ENCODE measurements at places on chromosomes 5 and 9.

- peak; percentile 39 for DNase-seq
Measured at GRCh38 chr5:123512611-123513461, 859 bp downstream of the CSNK1G3 start.

- DNase-seq, result no peak
Measured at GRCh38 chr5:161934486-161934885, 86.6 kb downstream of the GABRA1 start.

- peak; percentile 80 for DNase-seq
Measured at GRCh38 chr5:175464074-175464941, 14.1 kb upstream of the SFXN1 start.

GRCh38 chr5:170587808-170588207 lies 84.0 kb downstream of the KCNIP1 start:
- no peak for DNase-seq

DNA sequence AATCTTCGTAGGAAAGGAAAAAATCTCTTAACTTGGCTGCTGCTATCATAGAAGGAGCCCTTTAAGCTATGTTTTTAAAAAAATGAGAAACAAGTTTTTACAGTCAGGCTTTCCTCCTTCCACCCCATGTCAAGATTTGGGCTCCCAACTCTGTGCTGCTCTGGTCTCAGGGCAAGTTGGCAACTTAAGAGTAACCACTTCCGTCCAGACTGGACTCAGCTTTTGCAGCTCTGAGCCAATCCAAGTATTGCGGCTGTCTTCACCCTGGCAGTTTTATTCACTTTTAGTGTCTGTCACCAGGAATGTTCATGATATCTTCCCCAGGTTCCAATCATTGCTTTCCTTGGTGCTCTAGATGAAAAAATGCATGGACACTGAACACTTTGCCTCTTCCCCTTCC lies 115.9 kb upstream of the GAS1 start:
- DNase-seq, result no peak

- DNase-seq, result no peak
Measured at GRCh38 chr5:147855774-147856069, 22.8 kb upstream of the SCGB3A2 start.

DNA sequence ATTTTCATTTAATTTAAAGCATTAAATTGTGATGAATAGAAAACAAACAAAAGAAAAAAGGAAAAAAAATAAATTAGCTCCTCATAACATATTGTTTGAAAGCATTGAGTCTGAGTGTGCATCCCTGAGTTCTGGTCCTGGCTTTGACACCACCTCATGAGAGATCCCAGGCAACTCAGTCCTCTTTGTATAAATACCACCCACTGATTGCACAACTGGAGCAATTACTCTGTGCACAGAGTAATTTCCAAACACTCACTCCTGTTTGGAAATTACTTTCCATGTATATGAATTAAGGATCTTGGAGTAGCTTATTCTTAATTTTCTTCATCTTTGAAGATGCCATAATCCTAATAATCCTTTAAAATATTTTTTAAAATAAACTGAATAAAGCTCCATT lies 59.4 kb upstream of the C5orf46 start:
- no peak for DNase-seq

DNA sequence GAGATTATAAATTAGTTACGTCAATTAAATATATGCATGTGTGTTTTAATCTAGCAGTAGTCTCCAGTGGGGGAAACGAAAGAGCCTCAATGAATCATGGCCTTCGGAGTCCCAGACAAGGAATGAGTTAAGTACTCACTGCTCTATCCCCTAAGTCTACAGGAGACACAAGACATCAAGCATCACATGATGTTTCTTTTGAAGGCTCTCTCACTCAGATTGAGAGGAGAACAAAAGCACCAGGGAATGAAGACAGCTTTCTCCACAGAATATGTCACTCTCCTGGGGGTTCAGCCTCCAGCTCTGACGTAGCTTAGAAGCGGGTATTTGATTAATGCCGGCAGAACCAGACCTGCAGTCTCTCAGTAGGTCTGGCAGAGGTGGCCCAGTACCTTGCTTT lies 381.4 kb downstream of the ACTL7B start:
- DNase-seq, result no peak

- DNase-seq, result no peak
Measured at GRCh38 chr9:121316852-121317373, 49.0 kb downstream of the GSN start.

DNA sequence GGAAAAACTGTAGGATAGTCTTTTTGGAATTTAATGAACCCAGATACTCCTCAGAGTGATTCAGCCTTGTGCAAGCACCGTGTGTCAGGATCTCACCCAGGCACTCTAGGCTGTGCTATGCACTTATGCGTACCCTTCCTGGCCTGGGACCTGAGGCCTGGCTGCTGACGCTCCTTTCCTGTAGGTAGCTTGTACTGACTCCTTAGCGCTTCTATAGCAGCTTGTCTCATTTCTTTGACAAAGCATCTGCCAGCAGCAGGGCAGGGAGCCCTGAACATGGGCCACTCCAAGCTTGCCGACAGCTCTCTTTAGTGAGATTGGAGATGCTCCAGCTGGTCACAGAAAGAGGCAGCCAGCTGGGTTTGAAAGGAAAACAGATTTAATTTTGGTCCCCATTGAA lies 147.3 kb downstream of the SGCD start:
- no peak for DNase-seq

GRCh38 chr9:92047500-92047899 lies 67.7 kb downstream of the SPTLC1 start:
- DNase-seq, result no peak

GRCh38 chr5:759111-759751 lies 25.3 kb downstream of the ZDHHC11B start:
- DNase-seq, result peak; percentile 53

DNA sequence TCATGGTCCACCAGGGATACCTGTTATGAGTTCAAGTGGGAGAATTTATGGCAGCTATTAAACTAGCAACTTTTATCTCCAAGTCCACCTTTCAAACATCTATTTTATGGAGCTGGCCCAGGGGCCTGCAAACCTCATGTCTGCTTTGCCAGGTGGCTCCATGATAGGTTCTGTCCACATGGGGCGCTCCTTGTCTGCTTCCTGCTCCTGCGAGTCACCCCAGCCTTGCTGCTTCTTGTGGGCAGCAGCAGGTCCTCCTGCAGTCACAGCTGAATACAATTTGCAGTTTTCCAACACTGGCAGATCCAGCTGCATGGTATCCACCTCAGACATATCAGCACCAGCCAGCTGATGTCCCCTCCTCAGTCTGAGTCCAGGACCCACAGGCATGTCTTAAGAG lies 39.6 kb upstream of the FRRS1L start:
- DNase-seq, result no peak

GRCh38 chr5:124210111-124210910 lies 536.1 kb downstream of the ZNF608 start:
- no peak for DNase-seq

DNA sequence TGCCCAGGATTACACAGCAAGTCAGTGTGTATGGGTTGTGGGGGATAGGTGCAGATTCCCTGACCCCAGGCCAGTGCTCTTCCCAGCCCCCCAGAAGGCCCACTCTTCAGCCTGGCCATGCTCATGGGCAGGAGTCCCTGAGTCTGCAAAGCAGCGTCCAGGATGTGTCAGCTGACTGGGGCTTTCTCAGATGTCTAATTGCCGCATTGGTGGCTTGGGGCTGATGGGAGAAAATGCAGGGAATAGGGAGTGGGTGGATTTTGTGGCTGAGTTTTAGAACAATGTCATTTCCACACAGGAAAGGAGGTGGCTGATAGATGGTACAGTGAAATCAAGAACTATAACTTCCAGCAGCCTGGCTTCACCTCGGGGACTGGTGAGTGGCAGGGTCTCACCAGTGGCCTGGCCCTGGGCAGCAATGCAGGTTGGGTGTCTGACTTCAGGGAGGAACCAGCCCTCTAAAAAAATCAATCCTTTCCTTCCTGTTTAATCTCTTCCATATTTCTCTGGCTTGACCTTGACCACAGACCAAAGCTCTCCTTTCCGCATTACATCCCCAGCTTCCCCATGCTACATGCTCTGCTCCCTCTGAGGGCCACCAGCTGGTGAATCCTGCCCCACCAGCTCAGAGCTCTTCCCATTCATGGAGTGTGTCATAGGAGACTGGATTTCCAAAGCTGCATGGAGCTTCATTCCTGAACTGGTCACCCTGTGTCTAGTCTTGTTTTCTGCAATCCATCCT lies 14.2 kb downstream of the GLIPR2 start:
- no peak for DNase-seq

GRCh38 chr5:145925353-145925752 lies 11.0 kb upstream of the SH3RF2 start:
- no peak for DNase-seq

- peak; percentile 63 for DNase-seq
Measured at GRCh38 chr5:140402258-140403074, 833 bp downstream of the ANKHD1 start.

DNA sequence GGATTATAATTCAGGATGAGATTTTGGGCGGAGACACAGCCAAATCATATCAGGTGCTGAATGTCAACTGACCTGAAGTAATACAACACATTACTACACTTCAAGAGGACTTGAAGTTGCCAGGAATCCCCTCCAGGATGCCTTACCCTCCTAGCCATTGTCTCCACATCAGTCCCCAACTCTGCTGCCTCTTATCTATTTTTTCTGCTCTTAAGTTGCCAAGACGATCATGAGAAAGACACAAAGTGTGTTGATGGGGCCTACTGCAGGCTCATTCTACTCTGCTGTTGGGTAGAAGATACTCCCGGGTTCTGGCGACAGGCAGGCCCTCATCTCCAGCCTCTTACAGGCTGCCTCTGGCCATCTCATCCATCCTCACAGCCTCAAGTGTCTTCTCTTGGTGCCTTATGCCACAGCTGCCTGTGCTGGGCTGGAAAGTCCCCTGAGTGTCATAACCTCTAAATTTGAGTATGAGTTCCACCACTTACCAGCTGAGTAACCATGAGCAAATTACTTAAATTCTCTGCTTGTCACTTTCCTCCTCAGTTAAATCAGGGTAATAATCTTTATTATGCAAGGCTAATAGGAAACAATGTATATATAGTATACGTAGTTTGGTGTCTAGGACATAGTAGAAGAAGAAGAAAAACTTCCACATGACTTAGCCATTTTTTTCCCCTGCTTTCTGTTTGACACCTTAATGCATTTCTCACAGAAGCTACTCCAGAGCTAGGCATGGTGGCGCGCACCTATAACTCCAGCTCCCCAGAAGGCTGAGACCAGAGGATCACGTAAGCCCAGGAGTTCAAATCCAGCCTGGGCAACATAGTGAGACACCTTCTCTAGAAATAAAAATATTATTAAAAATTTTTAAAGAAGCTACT lies 73.0 kb upstream of the SNX2 start:
- DNase-seq, result peak; percentile 5

DNA sequence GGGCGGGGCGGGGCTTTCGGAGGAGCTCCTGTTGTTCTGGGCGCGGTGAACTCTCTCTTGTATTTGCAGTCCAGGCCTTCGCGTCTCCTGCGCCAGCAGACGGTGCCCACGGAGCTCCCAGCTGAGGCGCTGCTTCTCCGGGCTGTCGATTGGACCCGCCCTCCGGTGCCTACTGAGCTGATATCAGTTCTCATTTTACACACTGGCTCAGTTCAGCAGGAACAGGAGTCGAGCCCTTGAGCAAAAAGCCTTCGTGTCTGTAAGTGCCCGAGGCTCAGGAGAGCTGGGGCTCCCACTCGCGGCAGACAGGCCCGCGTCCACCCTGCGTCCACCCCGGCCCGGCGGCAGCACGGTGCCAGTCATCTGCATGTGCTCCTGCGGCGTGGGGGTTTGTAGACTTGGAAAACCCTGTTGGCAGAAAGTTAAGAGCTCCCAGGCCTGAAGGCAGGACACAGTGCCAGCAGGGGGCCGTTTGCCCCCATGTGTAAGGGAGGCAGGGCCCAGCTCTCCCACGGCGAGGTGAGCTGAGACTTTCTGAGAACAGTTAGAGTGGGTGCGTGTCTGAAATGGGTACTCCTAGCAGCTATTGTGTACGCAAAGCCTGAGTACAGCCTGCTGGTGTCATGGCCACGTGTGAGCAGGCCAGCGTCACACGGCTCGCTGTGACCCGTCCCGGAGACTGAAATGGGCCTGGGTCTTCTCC lies 231.5 kb downstream of the FANCC start:
- DNase-seq, result no peak

Data from activated CD4-positive, alpha-beta T cell treated with anti-CD3 and anti-CD28 coated beads, Interleukin-2, amount 50 U/mL, for 48 hours (primary cell).